ENCODE measurements at places on chromosomes 2 and 18.

DNA sequence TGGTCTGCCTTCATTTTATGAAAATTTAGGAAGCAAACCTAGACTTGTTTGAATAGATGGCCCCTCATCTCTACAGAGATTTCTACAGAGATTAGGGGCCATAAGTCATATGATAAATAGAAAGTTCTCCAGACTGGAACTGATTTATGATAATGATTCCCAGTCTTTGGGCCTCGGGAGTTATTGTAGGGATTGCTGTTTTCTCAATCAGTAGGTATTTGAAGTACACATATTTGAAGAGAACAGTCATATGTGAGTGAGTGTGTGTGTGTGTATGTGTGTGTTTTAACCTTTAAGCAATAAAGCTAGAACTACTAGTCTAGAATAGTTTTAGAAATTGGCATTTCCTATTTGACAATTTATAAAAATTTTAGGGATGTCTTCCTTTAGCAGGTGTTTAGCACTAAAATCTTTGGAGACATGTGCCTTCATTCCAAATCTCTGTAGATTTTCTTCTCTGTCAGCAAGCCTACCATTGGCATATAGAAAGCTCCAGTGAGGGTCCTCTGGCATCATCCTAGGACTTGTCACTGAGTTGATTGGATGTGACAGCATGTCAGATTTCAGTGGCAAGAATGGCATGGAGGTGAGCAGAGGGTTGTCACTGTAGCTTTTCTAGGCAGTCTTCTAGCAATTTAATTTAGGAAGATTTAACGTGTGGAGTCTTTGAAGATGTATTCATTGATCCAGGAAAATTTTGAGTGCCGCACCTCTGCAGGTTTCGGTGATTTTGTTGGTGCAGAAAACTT lies 71.2 kb downstream of the MYO1B start:
- peak; percentile 47 for DNase-seq

DNA sequence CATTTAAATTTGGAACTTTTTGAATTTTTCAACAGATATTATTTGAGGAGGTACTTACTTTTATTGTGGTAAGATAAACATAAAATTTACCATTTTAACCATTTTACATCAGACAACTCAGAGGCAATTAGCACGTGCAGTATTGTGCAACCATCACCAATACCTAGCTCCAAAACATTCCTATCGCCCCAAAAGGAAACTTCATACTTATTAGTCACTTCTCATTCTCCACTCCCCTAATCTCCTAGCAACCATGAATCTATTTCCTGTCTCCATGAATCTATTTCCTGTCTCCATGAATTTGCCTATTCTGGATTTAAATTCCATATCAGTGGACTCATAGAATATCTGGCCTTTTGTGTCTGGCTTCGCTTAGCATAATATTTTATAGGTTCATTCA lies 69.9 kb upstream of the FAM136A start:
- no peak for DNase-seq

GRCh38 chr2:119393971-119394748 lies 27.4 kb downstream of the DBI start:
- DNase-seq = no peak

DNA sequence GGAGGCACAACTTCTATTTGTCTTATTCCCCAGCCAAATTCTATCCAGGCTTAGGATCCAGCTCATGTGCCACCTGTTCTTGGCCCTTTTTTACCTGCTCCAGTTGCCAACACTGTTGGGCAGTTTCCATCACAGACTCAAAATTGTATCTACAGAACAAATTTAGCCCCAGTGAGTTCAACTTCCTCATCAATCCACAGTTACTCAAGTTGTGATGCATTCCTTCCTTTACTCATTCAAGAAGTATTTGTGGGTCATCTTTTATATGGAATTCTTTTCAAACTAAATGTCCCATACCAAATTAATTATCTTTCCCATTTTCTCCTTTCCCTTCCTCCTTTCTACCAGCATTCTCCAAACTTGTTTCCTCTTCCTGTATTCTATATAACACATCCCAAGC lies 12.7 kb upstream of the DDX18 start:
- no peak for DNase-seq

DNA sequence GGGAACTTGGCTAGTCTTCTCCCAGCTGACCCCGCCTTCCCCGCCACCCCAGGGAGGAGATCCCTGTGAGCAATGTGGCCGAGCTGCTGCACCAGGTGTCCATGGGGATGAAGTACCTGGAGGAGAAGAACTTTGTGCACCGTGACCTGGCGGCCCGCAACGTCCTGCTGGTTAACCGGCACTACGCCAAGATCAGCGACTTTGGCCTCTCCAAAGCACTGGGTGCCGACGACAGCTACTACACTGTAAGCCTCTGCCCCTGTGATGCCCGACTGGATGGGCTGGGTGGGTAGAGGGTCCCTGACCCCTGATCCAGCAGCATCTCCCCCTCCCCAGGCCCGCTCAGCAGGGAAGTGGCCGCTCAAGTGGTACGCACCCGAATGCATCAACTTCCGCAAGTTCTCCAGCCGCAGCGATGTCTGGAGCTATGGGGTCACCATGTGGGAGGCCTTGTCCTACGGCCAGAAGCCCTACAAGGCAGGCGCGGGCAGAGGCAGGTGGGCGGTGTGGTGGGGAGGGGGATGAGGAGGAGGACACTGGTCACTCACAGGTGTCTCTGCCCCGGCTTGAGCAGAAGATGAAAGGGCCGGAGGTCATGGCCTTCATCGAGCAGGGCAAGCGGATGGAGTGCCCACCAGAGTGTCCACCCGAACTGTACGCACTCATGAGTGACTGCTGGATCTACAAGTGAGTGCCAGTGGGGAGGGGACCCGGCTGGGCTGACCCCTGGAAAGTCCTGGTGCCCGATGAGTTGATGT lies 24.2 kb downstream of the ZAP70 start:
- DNase-seq = no peak

GRCh38 chr2:213104092-213104902 lies 47.1 kb downstream of the IKZF2 start:
- DNase-seq = peak; percentile 39

- no peak for DNase-seq
Observed at GRCh38 chr18:14914771-14915170, 166.8 kb downstream of the ANKRD30B start.

- no peak for DNase-seq
Observed at GRCh38 chr2:120656273-120656950, 79.3 kb upstream of the GLI2 start.

DNA sequence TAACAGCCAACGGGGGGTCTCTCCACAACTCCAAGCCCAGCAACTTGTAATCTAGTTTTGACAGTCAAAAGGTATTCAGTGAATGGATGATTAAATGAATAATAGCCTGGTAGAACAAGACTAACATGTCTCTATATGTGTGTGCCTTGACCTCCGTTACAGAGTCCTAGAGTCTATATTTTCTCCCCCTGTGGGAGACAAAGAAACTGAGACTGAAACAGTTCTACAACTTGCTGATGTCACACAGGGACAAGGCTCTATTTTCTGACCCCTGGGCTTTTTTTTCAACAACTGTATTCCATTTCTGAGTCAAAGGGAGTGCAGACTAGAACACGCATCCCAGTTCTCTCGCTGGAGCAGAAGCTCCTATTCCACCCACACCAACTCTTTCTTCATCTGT lies 223.6 kb upstream of the AGAP1 start:
- no peak for DNase-seq

- no peak for DNase-seq
Observed at GRCh38 chr18:9878783-9879242, 7.0 kb upstream of the TXNDC2 start.

DNA sequence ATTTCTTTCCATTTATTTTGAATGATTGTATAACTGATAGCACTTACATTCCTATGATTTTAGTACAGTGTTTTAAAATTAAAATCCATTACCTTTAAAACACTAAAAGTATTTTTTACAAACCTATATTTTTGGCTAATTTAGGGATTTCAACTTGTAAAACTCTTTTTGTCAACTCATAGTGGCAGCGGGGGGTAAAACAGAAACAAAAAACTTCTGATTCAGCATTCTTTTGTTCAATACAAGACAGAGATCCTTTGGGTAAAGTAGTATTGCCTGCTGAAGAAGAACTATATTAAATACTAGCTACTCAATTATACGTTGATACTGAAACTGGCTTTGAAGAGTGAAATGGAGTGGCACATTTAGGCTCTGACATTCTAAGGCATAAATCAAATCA lies 437.4 kb upstream of the CDH19 start:
- DNase-seq = no peak

DNA sequence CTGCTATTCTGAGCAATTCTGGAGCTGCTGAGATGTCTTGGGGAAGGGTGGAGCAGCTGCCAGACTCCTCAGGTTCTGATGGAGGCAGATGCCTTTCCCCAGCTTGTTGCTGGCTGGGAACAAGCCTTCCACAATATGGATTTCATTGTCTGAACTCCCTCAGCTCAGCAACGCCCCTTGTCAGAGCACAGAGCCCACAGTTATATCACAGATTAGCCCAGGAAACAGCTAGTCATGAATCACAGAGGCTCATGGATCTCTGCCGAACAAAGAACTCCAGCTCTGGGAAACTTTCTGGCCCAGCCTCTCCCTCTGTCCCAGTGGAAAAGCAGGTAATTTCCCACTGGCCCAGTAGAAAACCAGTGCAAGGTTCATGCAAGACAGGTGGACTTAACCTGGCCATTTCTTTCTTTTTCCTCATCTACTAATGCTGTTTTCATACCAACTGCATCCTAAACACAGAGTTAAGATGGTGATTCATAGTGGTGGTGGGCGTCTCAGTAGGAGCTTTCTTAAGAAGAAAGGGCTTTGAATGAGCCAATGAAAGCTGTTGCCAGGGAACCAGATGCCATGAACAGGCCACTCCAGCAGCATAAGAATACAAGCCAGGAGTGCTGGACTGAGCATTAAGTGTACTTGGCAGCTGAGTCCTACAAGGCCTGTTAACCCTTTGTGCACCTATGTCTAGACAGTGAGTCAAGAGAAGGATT lies 8.7 kb upstream of the KIAA2012 start:
- peak; percentile 92 for DNase-seq

DNA sequence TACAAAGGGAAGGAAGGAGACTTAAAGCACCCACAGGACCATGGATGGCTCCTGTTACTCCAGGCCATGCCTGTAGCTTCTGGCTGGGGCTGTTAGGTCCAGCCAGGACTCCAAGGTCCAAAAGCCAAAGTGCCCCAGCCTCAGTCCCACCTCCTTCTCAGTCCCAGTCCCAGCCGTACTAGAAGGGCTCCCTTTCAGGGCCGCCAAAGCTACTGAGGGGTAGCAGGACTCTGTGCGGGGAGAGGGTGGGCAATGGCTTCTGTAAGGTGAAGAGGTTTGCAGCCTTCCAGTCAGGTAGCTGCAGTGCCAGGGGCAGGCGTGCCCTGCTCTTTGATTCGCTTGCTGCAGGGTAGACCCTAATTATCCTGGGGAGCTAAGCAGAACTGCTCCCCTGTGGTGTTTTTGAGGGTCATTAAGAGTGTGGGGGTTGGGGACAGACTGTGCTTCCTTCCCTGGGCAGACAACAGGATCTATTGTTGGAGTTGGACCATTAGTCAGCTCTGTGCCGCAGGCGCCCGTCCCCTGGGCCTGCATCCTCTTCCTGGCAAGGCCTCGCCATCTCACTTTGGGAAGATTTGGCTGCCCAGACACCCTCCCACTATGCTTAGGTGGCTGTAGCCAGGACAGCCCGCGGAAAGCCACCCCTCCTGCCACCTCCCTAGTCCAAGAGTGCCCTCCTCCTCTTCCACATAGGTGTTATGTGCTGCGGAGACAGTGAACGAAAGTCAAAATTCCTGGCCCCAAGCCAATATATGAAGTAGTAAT lies 118.8 kb downstream of the ZBTB7C start:
- no peak for DNase-seq

- no peak for DNase-seq
Observed at GRCh38 chr2:214104219-214104618, 306.6 kb upstream of the VWC2L start.

DNA sequence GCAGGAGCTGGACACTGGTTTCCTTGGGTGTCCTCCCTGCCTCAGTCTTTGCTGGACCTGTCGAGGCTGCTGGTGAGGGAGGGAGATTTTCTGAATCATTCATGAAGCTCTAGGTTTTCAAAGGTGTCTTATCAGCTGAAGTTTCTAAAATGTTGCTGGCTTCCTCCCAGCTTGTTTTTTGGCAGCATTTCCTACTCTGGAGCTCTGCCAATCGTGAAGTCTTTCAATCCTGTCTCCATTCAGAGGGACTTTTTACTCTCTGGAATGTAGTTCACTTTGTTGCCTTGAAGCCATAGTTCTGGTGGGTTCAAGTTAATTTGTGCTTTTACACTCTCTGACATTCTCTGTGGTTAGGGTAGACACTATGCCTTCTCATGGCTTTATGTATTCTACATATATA lies 23.9 kb downstream of the SNTG2 start:
- no peak for DNase-seq

- no peak for DNase-seq
Observed at GRCh38 chr2:236551471-236552211, 18.0 kb upstream of the ACKR3 start.

GRCh38 chr2:172430678-172431077 lies 3.3 kb downstream of the ITGA6 start:
- DNase-seq = no peak

DNA sequence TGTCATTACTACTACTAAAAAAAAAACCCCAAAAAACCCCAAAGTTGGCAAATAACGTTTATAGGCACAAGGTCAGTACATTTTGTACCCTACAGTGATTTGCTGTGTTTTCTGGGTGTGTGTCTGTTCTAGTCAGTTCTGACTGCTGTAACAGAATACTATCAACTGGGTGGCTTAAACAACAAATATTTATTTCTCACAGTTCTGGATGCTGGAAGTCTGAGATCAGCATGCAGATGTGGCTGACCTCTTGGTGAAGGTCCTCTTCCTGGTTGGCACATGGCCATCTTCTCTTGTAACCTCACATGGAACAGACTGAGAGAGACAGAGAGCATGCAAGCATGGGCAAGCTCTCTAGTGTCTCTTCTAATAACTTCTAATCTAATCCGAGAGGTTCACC lies 103.1 kb downstream of the CERS6 start:
- DNase-seq = no peak

- no peak for DNase-seq
Observed at GRCh38 chr18:71554686-71555085, 989.5 kb downstream of the CBLN2 start.

- DNase-seq = no peak
Observed at GRCh38 chr2:219688560-219689445, 61.4 kb downstream of the SLC4A3 start.

- DNase-seq = no peak
Observed at GRCh38 chr2:169528271-169528701, 18.8 kb downstream of the KLHL41 start.

GRCh38 chr18:3265564-3266033 lies 3.7 kb downstream of the MYL12B start:
- DNase-seq = no peak
